CD4-positive, alpha-beta T cell treated with Interleukin-6 at 100 ng/mL for 8 hours (primary cell): ENCODE measurements at places on chromosomes 16 and 17.

- no peak for DNase-seq
These were observed 9.7 kb downstream of the ETV4 start for GRCh38 chr17:43536236-43536992.

- DNase-seq = no peak
These were observed 1.0 kb downstream of the NHERF1 start for GRCh38 chr17:74749279-74750038.

GRCh38 chr17:726271-726919 lies 6.0 kb upstream of the TLCD3A start:
- no peak for DNase-seq

DNA sequence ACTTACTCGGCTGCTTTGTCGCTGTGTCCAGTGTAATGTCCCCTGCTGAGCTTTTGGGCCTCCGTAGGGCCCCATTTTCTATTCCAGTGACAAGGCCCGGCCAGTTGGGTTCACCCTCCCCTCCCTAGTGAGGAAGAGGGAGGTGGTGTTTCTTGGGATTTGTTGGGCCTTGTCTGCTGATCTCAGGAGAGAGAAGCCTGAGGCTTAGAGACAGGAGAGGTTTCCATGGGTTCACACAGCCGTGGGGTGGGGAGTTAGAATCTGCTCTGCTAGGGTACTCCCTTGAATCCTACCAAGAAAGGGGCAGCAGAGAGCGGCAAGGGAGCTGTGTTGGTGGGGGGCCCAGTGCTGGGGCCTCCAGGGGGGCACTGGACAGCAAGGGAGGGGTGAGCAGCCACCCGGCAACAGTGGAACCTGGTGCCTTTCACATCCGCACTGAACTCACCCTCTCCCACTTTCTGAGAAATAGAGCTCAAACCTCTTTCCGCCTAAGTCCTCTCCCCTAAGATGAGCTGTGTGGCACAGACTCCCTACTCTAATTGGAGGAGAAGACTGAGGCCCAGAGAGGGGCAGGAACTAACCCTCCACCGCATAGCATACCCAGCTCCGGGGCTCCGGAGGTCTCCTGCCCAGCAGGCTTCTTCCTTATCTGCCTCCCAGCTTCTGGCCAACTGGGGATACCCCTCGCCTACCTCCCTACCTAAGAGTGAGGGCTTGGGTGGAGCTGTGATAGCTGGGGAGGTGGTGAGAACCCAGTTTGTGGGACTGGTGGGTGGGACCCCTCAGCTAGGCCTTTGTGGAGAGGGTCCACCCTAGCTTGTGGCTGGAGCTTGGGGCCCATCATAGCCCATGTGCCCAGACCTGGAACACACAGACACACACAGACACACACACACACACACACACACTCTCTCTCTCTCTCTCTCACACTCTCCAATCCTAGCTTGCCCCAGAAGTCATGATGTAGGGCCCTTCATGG lies 6.8 kb downstream of the TBKBP1 start:
- DNase-seq = no peak

GRCh38 chr16:3065069-3065741 lies at the start of gene IL32:
Gene IL32, plus strand, starts transcription at chr16:3065640. Its CDS starts 172 bp downstream, at chr16:3065812.
- DNase-seq = peak; percentile 84

GRCh38 chr16:57623251-57624043 lies 5.0 kb upstream of the ADGRG1 start:
- DNase-seq = no peak

DNA sequence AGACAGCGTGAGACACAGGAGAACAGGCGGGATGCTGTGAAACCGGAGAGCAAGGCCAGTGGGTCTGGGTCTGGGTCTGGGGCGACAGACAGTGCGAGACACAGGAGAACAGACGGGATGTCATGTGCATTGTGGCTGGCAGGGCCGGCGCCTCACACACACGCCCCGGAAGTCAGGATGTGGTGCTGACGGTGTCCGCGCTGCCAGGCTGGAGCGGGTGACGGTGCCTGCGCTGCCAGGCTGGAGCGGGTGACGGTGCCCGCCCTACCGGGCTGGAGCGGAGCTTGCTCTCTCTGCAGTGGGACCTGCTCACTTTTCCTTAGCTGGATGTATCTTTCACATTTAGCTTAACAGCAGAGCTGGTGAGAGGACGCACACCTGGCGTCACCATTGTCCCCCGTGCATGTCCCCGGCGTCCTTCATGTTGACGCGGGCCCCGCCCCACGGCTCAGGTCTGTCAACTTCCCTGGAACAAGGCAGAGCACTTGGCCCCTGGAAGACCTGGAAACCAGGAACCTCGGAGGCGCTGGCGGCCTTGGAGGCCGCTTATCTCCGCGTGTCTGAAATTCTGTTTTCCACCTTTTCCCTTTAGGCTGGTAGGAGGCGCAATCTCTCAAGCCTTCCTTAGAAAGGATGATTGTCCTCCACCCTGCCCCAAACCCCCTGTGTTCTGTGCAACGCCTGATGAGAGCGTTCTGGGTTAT lies 43.0 kb upstream of the ZNF750 start:
- peak; percentile 85 for DNase-seq

DNA sequence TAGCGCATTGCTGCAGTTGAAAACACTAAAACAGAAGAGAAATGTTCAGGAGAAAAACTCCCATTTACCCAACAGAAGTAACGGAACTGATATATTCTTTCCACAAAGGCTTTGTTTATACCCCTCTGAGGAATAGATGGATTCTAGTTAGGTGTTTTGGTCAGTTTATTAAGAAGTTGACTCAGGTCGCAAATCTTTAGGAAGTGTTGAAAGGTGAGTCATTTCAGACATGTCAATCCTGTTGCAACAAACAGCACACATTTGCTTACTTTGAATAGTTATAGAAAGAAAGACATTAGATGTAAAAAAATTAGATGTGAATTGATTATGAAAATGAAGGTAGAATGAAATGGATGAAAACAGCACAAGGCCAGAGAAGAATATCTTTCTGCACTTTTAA lies 941.0 kb downstream of the KCNJ2 start:
- DNase-seq = no peak

DNA sequence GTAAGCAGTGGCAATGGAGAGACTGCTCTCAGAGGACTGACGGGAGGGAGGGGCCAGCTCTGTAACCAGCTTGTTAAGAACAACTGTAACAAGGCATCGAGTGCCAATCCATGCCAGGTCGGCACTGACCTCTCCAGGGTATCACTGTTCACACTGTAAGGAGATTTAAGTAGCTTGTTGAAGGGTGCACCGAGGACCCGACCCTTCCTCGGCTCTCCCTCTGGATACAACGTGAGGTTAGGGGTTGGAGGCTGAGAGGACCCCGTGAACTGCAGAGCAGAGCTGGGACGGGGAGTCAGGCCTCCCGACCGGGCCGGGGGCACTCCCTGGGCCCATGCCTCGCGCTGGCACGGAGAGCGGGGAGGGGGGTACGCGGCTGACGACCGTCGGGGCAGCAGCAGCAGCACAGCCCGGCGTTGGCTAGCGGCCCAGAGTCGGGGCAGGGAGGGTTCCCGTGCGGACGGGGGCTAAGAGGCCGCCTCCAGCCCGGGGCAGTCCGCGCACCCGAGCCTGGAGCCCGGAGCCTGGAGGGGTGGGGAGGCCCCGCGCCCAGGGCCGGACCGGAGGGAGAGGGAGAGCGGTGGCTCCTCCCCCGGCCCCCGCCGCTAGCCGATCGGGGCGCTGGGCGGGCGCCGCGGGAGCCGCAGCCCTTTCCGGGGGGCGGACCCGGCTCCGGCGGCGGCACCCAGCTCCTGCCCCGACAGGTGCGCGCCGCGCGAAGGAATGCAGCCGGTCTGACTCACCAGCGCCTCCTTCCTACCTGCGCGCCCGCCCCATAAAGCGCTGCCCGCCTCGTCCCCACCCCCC lies at the start of gene ITGB4:
ITGB4 (plus strand) TSS at position 804 of the 807 bp plus-strand sequence. CDS start 3,245 bp downstream, outside the sequence.
- peak; percentile 71 for DNase-seq

- no peak for DNase-seq
These were observed 44.0 kb downstream of the XPO6 start for GRCh38 chr16:28167730-28168129.

- no peak for DNase-seq
These were observed 232.3 kb downstream of the ZFHX3 start for GRCh38 chr16:72815348-72816318.

- DNase-seq = no peak
These were observed 120.8 kb upstream of the SEC14L1 start for GRCh38 chr17:77019893-77020379.

DNA sequence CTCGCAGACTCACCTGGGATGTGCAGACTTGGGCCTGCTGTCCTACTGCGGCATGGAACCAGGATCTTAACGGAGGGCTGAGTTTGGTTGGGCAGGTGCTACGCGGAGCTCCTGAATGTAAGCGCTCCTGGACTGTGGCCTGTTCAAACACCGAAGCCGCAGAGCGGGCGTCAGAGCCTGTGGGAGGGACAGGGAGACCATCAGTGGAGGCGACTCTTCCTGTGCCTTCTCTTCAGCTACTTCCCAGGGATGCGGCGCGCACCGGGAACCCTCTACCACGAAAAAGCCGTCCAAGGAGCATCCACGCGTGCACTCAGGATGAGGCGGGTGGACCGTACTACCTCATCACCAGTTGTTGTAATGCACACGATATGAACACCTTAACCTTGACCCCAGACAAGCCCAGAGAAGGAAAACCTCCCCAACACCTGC lies 2.0 kb downstream of the USP36 start:
- DNase-seq = no peak

DNA sequence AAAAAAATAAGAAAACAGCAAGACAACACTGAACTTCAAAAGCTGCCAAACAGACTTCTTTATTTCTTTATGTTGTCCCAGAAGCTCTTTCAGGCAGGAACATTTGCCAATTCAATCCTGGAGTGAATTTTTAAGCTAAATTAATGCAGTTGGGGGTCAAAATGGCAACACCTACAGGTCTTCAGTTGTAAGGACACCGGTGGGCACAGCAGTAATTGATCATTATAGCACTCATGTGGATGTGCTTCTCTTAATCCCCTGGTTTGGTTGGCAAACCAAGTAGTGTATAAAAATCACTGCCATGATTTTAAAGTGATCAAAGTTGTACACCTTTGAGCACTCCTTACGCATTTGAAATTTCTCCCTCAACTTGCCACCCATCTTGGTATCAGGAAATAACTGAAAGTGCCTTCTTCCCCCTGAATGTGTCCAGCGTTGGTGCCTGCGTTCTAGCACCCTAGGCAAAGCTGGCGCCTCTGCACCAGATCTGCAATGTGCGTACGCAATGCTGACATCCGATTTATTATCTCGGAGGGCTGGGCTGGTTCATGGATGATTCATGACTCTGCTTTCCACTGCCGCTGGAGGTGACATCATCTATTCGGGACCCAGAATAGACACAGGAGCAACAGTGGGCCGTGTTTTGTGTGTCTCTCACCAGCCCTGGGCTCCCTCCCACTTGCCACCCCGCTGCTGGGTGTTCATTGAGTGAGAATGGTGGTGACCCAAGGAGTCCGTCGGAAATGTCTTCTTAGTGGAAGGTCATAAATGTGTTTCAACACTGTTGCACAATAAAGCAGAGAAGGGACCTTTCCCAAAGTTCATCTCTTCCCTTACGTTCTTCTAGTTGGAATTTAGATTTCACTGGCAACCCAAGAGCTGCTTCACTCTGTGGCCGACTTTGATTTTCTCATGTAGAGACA lies 203.4 kb downstream of the CCDC182 start:
- no peak for DNase-seq

DNA sequence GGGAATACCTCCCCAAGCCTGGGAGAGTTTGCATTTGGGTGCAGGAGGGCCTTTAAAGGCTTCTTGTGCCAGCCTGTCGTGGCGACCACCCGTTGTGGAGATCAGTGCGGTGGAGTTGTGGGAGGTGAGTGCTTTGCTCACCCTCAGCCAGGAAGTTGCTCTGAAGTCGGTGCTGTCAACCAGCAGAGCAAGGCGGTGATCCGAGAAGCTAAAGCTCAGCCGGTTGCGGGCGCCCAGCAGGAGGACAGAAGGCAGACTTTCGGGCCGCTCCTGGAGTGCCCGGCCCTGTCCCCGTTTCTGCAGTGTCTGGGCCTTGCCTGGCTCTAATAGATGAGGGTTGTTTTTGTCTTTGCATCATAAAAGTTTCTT lies 1.4 kb downstream of the UBE2I start:
- DNase-seq = peak; percentile 24

DNA sequence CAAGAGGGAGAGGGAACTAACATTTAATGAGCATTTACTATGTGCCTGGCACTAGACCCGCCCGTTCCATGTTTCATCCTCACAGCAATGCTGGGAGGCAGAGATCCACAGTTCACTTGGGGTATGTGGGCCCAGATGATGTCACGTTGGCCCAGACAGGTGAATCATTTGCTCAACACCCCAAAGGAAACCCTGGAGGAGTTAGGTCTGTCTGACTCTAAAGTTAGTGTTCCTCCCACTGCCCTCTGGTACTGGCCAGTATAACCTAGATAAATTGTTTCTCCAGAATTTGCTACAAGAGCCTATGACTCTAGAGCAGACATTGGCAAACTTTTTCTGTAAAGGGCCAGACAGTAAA lies 164.6 kb downstream of the VPS53 start:
- DNase-seq = no peak

- DNase-seq = no peak
These were observed 5.0 kb downstream of the LYRM1 start for GRCh38 chr16:20905576-20905975.

DNA sequence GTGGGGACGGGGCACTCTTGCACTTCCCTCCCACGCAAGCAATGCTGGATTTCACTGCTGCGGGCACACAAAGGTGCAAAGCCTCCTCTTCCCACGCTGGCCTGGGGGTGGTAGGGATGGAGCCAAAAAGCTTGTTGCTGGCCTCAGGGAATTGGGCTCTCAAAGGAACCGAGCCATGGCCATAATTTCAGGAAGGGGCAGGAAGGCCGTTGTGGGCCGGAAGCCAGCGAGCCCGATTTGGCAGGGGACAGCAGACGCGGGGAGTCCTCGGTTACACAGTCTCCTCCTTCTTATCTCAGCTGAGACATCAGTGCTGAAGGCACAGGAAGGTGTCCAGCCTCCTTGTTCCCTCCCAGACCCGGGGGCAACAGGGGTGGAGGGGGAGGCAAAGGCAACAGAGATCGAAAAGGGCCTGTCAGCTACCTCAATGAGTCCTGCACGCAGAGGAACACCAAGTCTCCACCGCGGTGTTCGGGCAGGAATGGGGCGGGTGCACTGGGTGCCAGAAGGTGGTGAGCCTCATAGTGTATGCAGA lies 59.5 kb downstream of the SLFN11 start:
- DNase-seq = no peak

DNA sequence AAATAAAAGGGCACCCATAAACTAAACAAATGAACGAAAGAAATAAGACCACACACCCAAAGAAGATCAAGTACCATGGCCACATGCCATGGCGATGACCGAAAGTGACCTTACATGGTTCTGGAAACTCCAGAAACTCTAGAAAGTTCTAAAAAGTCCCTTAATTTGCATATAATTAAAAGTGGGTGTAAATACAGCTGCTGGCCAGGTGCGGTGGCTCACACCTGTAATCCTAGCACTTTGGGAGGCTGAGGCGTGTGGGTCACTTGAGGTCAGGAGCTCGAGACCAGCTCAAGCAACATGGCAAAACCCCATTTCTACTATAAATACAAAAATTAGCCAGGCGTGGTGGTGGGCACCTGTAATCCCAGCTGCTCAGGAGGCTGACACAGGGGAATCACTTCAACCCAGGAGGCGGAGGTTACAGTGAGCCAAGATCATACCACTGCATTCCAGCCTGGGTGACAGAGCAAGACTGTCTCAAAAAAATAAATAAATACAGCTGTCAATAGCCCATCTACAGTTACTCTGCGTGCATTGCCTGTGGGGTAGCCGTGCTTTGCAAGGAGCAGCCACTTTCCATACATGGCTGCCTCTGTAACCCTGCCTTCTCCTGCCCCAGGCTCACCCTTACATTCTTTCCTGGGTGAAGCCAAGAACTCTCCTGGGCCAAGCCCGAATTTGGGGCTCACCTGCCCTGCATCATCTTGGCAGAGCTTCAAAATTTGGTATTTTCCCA lies 7.2 kb upstream of the ZNF778 start:
- DNase-seq = no peak
